K562 (cell line): ENCODE measurements at places on chromosomes 11 and 22.

- no peak for DNase-seq
These were observed 67.0 kb downstream of the BCL2L13 start for GRCh38 chr22:17705546-17705945.

- DNase-seq, result no peak
These were observed at the start of gene MISFA for GRCh38 chr11:18599739-18600230. Gene MISFA, plus strand, starts transcription at chr11:18599789. Its CDS starts 140 bp downstream, at chr11:18599929.

- no peak for DNase-seq
These were observed 16.2 kb upstream of the RRAS2 start for GRCh38 chr11:14374922-14375830.

DNA sequence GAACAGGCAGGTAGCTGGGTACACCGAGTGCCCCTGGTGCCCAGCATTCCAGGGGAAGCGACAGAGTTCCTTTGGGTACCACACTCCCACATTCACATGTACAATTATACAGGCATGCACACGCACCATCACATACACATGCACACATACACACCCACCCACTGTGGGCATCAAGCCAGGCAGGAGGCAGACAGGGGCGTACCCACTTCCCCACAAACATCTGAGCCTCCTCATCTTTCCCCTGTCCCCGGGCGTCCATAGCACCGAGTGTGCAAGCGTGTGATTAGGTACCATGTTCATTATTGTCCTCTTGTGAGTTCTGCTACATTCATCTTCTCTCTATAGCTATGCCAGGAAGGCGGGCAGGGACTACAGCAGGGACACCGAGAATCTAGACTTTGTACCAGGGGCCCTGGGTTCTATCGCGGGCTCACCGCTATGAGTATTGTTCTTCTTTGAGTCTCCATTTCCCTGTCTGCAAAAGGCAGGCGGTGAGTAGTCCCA lies 2.1 kb upstream of the CARD10 start:
- DNase-seq, result no peak

DNA sequence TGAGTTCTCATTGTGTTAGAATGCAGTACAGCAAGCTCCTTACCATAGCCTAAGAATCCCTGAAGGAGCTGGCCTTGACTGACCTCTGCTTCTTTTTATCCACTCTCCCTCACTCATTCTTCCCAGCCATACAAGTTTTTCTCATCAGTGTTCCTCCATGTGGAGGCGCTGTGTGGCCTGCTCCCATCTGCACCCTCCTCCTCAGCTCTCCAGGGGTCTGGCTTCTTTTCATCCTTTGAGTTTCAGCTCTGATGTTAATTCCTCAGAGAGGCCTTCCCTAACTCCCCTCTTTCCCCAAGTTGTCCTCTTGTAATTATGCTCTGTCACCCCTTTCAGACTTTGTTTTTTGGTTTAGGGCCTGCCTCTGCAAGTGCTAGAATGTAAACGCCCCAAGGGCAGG lies 144.8 kb downstream of the WNT7B start:
- no peak for DNase-seq

GRCh38 chr22:39907605-39908097 lies 6.8 kb downstream of the GRAP2 start:
- DNase-seq, result no peak

- DNase-seq, result no peak
These were observed 49.2 kb upstream of the SLC25A18 start for GRCh38 chr22:17514084-17514483.

DNA sequence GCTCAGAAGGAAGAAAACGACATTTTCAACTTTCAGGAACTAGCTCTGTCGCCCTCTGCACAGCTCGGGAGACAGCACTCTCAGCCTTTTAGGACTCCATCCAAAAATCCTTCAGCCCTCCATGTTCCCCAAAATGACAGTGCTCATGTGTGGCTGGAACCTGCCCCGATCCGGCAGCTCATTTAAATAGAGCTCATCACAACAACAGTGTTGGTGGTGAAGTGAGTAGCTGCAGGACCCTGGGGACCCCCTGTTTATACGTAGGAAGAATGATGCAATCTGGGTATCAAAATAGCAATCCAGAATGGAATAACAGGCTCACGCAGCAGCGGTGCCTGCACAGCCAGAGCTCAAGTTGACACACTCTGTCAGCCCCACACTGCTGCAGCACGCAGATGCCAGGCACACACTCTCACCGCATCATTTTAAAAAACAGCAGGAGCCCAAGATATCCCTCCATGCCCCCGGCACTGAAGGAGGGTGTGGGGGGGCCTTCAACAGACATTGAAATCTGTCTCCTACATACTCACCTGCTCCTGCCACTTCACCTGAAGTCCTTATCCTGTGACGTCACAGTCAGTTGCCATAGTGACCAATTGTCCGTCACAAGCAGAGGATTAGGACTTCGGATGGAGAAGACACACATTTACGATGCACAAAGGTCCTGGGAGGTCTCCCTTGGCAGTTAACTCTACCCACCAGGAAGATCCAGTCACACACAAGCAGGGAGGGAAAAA lies 24.0 kb downstream of the TRIM66 start:
- DNase-seq, result no peak

- no peak for DNase-seq
These were observed 84.6 kb upstream of the LDLRAD3 start for GRCh38 chr11:35859301-35859700.
